ENCODE measurements at places on chromosomes 7 and 10.

DNA sequence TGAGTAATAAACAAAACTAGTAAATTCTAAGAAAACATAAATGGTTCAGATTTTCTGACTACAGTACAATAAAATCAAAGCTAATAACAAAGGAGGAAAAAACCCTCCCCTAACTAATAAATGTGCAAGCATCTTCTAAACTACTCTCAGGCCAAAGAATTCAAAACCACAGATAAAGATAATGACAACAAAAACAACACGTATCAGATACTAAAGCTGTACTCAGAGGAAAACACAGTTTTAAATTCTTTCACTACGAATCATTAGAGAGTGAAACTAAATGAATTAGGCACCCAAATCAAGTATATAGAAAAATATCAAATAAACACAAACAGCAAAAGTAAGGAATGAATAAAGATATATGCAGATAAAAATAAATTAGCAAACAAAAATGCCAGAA, 200.9 kb downstream of the TEX36 start:
- no peak for DNase-seq

DNA sequence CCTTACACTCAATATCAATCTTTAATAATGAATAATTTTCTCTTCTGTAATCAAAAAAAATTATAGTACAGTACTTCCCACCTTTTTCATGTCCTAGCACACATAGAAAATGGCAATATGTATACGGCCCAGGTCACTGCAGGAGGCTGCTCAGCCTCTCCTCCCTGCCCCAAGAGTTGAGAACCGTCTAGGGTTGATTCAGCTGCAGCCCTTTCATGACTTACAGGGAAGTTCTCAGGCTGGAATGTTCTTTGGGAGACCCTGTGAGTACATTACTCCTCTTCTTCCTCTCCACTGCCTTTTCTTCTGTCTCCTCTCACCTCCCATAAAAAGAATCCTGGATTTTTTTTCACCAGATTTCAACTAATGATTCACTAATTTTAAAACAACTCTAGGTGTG, 180.0 kb downstream of the HDAC9 start:
- DNase-seq = no peak

- no peak for DNase-seq
Observed at GRCh38 chr7:20287317-20287716, 43.4 kb upstream of the ITGB8 start.

DNA sequence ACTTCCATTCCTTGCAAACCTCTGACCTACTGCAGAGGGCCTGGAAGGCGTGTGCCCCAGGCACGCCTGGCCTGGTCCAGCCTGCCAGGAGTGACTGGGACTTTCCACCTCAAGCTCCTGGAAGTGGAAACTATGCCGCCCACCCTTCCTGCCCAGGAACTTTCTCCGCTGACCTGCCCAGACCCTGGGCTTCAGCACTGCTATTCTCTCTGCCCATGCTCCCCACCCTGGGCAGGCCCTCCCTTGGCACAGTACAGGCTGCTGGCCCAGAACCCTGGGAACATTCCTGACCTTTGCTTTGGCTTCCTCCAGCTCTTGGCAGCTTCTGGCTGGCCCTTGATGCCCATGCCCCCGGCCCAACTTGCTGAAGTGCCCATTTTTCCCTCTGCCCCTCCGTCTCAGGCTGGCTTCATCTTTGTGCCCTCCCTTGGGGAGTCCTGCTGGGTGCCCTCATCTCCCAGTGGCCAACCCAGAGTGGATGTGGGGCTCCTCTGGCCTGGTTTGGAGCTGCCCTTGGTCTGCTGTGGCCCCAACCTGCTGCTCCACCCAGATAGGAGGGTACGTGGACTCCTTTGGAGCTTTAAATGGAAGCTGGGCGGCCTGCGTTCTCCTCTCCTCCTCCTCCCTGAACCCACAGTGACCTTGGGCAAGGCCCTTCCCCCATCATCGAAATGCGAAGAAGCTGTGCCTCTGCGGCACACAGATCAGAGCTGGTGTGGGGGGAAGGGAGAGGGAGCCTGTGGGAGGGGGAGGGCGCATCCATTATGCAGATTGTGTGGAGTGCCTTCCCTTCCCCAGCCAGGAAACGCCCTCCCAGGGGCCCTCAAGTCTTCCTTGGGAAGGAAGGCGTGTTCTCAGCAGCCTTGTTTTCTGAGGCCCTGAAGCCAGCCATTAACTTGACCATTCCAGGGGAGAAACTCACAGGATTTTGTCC, 3.4 kb downstream of the MMRN2 start:
- no peak for DNase-seq

- DNase-seq = no peak
Observed at GRCh38 chr7:38903057-38903456, 5.9 kb downstream of the VPS41 start.

DNA sequence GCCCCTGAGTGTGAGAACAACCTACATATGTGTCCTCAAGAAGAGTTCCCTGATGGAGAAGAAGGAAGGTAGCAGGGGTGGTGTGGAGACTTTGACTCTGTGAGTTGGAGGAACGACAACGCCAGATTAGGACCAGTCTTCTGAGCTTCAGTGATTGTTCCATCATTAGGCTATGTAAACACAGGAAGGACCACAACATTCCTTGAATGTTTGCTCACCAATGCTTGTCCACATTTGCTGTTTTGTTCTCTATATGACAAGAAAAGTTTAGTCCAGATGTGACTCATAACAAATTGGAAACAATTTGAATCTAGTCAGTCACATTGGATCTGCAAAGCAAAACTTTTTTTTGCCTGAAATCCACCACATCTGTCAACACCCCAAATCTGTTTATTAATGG, 62.7 kb downstream of the ENTPD1 start:
- DNase-seq = no peak

- DNase-seq = no peak
Observed at GRCh38 chr7:22935269-22935668, 78.7 kb downstream of the HYCC1 start.

DNA sequence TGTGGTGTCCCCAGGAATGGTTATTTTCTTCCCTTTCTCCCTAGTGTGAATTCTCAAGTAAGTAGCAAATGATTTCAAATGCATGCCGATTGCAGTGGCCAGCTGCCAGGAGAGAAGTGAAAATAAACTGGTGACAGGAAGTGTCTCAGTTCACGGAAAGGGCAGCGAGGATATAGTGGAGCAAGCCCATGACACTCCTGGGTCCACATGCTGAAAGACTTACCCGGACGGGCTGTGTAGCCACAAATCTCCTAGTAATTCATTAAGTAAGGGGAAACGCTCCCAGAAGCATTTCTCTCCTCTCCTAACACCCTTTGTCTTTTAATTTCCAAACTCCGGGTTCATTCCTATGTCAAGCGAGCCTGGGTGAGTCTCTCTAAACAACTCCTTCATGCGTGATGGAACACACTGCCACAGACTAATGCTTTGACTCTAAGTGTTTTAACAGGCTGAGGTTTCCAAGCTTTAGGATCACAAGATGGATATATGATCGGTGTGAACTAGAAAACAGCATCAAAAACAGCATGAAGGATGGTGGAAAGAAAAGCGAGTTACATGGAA, 125.6 kb downstream of the CYP26A1 start:
- no peak for DNase-seq

- DNase-seq = no peak
Observed at GRCh38 chr10:128568990-128569945, 443.0 kb upstream of the MKI67 start.

- DNase-seq = no peak
Observed at GRCh38 chr10:125024497-125025234, 82.7 kb downstream of the ZRANB1 start.

GRCh38 chr10:6847561-6847960, 267.5 kb upstream of the PRKCQ start:
- DNase-seq = no peak

GRCh38 chr7:23184709-23185359, 3.0 kb downstream of the NUP42 start:
- DNase-seq = no peak

GRCh38 chr7:155833651-155834050, 21.4 kb upstream of the SHH start:
- no peak for DNase-seq

- DNase-seq = no peak
Observed at GRCh38 chr7:46319841-46320240, 398.8 kb upstream of the IGFBP3 start.

GRCh38 chr10:107436568-107436967, 272.1 kb upstream of the SORCS1 start:
- no peak for DNase-seq

- no peak for DNase-seq
Observed at GRCh38 chr10:100829933-100830727, 82.6 kb upstream of the SLF2 start.

- DNase-seq = no peak
Observed at GRCh38 chr10:11109590-11109989, 91.9 kb downstream of the CELF2 start.

GRCh38 chr7:101970801-101971200, 153.4 kb downstream of the CUX1 start:
- DNase-seq = no peak

DNA sequence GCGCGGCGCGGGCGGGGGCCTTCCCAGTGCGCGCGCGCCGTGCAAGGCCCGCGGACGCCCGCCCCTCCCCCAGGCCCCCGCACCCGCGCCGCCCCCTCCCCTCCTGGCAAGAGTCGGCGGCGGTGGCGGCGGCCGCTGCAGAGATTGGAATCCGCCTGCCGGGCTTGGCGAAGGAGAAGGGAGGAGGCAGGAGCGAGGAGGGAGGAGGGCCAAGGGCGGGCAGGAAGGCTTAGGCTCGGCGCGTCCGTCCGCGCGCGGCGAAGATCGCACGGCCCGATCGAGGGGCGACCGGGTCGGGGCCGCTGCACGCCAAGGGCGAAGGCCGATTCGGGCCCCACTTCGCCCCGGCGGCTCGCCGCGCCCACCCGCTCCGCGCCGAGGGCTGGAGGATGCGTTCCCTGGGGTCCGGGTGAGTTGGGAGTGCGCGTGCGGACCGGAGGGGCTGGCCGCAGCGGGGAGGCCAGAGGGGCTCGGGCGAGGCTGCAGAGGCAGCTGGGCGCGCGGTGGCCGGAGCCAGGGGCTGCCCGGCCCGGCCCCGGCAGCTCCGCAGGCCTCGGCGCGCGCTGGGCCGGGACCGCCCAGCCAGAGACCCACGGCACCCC, at the start of gene BMPR1A:
Gene BMPR1A, plus strand, starts transcription at position 109 of the 602 bp plus-strand sequence. CDS start 119,400 bp downstream, outside the sequence.
- DNase-seq = peak; percentile 25

Data from esophagus squamous epithelium (tissue), 5 donors.